ENCODE measurements at places on chromosomes 12 and 14.

GRCh38 chr12:3520168-3520567 is 29.2 kb downstream of the PRMT8 start:
- DNase-seq, result peak; percentile 83

DNA sequence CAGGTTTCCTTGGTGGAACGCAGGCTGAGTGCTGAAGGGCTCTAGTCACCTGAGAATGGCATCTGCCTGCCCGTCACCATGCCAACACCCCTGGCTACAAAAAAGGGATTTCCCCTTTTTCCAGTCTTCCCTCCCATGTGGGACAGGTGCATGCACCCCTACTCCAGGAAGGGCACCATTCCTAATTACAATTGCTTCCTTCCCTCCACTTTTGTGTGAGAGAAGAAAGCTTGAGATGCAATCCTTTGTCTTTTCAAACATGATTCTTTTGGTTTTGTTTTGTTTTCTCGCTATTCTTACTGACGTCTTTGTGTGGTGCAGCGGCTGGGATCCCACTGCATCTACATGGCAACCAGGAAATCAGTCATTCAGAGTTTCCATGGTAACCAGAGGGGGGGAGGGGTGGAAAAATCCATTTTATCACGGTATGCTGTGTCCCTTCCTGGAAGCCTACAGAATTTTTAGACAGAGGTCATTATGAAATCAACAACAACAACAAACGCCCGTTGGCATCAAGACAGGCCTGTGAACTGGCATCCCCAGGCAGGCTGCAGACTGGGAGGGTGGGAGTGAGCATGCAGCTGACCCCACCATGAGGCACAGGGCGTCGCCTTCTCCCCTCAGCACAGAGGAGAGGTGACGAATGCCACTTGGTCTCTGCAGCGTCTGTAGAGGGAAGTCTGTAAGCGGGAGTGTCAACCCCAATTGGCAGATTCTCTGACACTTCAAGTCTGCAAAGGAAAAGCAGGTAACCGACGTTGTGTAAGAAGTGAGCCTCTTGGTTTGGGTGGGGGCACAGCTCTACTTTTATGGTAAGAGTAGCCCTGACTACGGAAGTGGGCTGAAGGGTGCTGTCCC is 13.6 kb upstream of the GNG2 start:
- peak; percentile 88 for DNase-seq

DNA sequence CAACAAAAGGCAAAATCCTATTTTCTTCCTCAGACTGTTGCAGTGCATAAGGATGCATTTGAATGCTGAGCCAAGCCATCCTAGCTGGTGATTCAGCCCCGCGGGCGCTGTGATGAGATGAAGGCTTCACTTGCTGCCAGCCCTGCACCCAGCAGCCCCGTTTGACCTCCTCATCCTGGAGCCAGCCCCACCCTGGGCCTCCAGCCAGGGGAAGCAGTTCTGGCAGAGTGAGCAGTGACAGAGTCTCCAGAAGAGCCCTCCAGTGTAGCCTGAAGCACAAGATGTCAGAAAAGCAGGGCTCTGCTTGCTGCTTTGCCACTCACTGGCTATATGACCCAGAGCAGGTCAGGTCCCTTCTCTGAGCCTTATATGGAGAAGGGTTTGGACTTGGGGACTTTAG is 96.2 kb upstream of the HSPB8 start:
- peak; percentile 37 for DNase-seq

- DNase-seq, result peak; percentile 62
Measured at GRCh38 chr12:81150382-81150781, 72.5 kb downstream of the ACSS3 start.

DNA sequence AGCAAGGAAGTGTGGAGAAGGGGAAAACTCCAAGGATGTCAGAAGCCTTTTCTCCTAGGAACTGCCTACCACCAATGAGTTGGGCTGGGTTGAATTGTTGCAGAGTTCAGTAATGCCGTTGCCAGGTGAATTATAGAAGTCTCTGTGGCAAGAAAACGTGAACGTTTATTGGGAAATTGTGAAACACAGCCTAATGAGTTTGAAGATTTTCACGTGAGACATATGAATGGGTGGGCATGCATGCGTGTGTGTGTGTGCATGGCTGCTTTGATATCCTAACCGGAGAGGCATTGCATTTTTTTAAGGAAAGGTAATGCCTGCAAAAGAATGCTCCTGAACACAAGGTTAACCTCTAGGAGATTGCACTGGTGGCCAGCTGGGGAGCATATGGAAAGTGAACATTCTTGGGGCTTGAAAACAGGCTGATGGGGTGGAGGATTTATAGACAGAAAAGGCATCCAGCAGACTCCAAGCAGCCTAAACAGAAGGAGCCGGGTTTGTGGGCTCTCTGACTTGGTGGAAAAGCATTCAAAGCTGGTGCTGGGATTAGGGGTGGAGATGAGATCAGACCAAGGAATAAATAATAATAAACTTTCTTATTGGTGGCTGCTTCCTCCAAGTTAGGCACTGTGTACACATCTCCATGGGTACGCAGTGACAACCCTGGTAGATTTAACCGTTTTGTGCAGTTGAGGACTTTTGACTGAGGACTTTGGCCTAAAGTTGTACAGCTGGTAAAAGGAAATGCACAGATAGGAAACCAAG is 67.8 kb downstream of the NTF3 start:
- DNase-seq, result no peak

GRCh38 chr12:4206470-4206869 is 67.1 kb upstream of the CCND2 start:
- DNase-seq, result no peak

DNA sequence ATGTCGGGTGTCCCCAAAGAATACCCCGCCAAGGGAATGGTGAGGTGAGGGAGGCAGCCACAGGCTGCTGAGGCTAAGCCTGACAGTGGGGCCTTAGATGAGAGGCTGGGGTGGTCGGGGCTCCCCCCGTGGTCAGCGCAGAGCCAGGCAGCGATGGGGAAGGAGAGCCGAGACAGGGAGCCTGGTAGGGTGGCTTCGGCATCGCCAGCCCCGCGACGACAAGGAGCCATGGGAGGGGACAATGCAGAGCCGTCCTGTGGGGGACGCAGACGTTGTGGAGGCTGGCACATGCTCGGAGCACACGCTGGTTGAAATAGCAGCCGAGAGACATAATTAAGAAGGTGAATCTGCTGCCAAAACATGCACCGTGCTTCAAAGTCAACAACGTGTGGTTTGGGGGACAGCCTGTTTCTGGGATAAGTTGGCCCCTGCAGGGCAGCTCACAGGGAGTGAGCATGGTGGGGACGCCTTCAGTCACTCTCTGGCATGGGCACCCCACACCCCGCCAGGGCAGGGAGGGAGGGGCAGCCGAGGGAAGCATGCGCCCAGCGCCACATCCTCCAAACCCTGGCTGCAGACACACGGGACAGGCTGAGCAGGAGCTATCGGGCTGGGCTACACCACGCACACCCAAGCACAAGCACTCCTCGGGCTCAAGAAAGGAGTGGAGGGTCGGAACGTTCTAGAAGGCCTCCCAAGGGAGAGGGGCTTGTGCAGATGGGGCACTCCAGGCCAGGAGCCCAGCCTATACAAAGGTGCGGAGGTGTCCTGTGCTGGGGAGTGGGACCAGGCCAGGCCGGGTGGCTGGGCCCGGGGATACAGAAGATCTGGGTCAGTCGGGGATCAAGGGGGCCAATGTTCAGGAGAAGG is 66.6 kb upstream of the C14orf180 start:
- DNase-seq, result no peak

DNA sequence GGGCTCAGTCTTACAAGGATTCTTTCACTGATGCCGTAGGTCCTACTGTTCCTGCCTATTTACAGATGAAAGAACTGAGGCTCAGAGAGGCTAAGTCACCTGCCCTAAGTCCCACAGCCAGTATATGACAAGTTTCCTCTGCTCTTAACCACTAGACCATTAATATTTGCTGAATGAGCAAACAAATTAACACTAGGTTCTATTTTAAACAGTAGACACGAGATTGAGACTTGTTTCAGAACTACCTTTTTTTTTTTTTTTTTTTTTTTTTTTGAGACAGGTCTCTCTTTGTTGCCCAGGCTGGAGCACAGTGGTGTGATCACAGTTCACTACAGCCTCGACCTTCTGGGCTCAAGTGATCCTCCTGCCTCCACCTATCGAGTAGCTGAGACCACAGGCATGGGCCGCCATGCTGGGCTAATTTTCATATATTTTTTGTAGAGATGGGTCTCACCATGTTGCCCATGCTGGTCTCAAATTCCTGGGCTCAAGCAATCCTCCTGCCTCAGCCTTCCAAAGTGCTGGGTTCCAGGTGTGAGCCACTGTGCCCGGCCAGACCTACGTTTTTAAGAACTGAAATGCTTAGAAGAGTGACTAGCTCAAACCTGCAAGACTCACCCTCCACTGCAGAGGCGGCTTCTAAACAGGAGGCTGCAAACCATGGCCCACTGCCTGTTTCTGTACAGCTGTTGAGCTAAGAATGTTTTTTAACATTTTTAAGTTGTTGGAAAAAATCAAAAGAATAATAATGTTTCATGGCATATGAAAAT is 12.9 kb downstream of the SYNE3 start:
- no peak for DNase-seq

DNA sequence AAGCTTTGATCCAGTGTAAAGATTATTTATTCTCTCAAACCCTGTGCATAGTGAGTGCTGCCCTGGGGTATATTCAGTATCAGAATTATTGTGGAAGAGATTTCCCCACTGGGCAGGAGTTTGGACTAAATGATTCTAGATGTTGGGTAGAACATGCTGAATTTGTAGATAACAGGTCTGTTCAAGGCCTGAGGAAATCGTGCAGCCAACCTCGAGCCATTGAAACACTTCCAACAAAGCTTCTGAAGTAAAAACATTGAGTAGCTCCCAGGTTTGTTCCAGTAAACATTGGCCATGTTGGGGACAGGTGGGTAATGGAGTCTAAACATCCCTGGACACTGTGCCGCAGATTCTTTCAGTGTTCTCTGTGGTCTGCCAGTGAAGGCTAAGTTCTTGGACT is 87.5 kb downstream of the LLPH start:
- no peak for DNase-seq

DNA sequence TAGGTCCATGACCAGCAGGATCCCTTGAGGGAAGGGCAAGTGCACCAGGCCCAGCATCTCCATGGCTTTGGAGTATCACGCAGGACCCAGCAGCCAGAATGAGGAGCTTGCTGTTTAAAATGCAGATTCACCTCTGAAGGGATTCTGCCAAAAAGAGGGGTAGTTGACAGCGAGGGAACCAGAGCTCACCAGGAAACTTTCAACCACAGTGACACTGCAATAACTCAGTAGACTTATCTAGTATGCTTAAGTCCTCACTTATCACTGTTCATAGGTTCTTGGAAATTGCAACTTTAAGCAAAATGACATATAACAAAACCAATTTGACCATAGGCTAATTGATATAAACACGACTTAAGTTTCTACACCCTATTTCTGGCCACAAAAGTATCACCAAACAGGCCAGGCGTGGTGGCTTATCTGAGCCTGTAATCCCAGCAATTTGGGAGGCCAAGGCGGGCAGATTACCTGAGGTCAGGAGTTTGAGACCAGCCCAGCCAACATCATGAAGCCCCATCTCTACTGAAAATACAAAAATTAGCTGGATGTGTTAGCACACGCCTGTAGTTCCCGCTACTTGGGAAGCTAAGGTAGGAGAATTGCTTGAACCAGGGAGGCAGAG is 21.4 kb upstream of the CKAP4 start:
- no peak for DNase-seq

DNA sequence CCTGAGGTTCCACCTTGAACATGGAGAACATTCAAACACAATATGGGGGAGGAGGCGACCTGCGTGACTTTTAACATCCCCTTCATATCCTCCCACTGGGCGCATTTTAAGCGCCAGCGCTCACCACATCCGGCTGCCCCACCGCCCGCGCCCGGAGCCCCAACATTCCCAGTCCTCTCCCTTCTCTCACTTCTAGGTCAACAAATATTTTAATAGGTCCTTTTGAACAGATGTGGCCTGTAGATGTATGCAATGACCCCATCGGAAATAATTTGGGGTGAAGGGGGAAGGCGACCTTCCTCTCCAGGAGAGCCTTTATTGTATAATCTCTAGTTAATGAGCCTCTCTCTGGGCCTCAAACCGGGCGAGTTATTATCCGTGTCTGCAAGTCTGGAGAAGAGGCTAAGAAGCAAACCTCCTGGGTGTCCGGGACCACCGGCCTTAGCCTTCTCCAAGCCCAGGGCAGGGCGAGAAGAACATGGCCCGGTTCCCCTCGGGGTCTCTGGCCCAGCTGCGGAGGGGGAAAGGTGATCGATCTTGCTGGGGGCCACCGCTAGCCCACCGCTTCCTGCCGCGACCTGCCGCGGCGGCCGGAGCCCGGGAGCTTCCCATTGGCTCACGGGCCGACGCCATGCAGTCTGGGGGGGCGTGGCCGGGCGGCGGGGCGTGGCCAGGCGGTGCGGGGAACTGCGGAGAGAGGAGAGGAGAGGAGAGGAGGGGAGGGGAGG is 83.2 kb upstream of the HMGA2 start:
- no peak for DNase-seq

- DNase-seq, result no peak
Measured at GRCh38 chr12:32821293-32821692, 65.6 kb upstream of the YARS2 start.

GRCh38 chr12:70070494-70071007 is 172.7 kb upstream of the CNOT2 start:
- DNase-seq, result peak; percentile 3

DNA sequence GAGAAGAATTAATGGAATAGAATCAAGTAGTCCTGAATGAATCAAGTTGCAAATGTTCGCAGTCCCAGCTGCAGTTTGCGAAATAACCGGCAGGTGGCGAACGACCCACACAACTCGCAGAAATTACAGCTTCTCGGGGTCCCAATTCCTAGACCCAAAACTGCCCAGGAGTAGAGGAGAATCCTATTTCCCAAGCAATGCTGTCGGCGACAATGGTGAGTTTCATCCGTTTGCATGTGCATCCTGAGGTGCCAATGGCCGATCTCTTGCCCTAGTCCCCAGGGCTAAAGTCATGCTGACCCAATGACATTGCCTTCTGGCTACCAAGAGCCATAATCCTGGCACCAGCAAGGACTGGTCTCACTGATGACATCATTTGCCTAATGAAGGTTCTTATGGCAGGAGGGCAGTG is 8.5 kb upstream of the ASCL1 start:
- DNase-seq, result peak; percentile 45

GRCh38 chr12:50618864-50619609 is 114.3 kb downstream of the DIP2B start:
- DNase-seq, result no peak

Measured in NCI-H1092 (cell line).